A549 (cell line): ENCODE measurements at places on chromosomes 6 and 20.

DNA sequence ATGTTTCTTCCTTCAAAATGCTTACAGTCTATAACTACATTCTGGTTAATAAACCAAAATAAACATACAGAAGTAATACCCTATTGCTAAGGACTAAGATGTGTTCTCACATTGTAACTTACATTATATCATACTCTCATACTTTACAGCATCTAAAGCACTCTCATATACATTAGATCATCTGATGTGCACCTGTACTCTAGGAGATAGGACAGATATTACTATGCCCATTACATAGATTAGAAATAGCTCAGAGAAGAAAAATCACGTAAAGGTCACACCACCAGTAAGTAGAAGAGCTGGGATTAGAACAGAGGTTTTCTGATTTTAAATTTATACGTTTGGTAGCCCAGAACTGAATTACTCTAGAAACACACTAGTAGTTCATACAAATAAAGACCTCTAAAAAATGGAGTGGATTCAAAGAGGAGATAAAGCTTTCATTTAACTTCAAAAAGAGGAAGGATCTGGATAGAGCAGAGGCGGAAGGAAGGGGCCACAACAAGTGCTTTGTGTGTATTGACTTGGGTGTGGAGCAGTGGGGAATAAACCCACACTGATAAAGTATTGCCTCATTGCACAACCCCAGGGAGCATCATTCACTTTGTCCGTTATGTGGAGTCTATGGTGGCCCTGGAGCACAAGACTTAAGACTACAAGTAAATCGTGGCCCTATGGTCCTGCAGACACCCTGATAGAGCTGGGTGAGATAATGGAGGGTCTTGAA is 30.9 kb downstream of the SLC2A12 start:
- DNase-seq, result no peak

DNA sequence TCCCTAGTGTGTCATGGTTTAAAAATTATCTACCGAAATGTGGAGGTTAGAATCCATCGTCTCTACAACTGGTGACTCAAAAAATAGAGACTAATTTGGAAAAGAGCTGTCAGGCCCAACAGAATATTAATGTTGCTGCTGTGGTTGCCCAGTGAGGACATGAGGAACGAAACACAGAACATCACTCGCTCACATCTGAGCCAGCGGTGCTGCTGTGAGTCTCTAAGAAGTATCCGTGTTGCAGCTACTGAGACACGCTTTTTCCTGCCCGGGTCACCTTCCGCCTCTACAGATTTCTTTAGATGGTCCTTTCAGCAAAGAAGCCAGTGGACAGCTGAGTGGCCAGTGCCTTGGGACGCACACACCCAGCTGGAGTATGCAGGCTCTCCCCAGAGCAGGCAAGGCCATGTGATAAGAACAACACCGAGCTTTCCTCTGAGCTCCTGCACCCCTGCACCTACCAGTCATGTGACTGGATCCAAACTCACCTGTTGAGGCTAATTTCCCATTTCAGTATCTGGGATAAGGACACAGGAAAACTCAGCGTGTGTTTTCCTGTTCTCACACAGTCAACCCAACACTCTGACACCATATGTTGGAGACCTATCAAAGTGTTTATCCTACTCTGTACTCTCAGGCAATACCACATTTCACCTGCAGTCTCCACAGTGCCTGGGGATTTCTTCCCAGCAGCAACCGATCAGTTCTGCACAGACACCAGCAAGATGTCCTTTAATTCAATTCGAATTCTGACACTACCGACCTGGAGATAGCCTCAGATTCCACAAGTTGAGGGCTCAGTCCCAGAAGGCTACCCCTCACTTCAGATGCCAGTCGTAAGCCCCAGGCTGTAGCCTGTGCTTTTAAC is 119.0 kb upstream of the RPS6KA2 start:
- DNase-seq, result no peak

GRCh38 chr6:87078983-87079616 is 15.8 kb downstream of the CGA start:
- DNase-seq, result peak; percentile 70

GRCh38 chr6:110878751-110879522 is 4.4 kb downstream of the AMD1 start:
- peak; percentile 48 for DNase-seq

DNA sequence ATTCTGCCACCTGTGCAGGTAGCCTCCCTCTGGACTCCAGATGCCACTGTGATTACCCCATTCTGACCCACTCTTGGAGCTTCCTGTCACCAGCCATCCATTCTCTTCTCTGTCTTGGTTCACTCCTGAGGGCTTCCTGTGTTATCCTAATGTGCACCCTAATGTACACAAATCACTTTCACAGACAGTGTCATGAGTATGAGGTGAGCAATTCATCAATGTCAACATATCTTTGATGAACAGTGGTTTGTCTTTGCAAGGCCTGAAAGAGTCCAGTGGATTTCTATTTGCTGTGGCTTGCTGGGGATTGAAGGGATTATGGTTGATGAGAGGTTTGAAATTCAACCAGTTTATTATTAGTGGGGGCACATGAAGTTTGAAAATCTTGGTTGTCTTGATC is 63.8 kb upstream of the EEF1E1 start:
- no peak for DNase-seq
